ENCODE measurements at places on chromosomes 16 and 17. TPM values are rescaled to one million over a fixed set of nuclear protein-coding genes. Genes with fewer than 3 reads are reported as not detected.

- DNase-seq, result no peak
These were observed 40.7 kb upstream of the ANKFY1 start for GRCh38 chr17:4304417-4305027.

DNA sequence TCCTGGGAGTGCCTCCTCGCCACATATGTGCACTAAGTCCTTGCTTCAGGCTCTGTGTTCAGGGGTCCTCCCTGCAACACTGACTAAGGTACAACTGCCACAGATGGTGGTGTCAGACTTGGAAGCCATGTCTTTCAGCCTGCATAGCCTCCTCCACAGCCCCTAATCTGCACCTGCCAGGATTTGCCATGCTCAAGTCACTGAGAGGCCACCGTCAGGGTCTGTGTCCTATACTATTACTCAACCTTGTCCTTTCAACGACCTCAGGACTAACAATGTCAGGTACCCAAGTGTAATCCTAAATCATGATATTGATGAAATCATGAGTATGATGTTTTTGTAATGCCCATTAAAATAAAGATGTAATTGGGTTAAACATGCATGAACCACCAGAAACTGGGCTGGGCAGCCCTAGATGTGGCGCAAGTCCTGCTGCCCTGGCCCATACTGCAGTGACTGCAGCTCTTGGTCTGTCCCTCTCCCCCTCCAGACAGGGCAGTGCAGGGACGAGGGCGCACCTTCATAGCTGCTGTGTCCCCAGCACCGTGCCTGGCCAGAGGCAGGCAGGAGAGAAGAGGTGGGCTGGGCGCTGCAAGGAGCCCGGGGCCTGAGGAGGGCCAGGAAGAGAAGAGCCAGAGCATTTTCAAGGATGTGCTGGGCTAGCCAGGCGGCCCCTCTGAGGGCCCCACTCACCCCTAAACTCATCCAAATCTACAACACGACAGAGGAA is 198.0 kb downstream of the ZNF423 start:
- peak; percentile 21 for DNase-seq

- no peak for DNase-seq
These were observed 97.1 kb downstream of the TMEM100 start for GRCh38 chr17:55625521-55625920.

C1QTNF8 gene
- not detected for total RNA-seq

DNA sequence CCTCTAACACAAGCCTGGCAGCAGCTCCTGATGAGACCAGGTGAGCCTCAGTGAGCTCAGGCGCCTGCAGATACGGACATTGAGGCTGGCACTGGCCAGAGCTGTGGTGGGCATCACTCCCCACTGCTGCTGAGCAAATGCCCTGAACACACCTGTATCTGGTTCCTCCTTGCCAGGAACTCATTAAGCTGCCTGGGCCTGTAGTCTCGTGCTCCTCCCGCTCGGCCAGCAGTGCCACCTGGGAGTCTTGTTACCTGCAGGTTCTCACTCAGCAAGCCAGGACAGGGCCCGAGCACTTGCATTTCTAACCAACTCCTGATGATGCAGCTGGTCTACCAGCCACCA is 13.3 kb downstream of the EIF4A3 start:
- no peak for DNase-seq

- no peak for DNase-seq
These were observed 9.3 kb downstream of the TACO1 start for GRCh38 chr17:63609816-63610573.

- DNase-seq, result peak; percentile 84
These were observed at the start of gene MYLK3 for GRCh38 chr16:46747777-46748651. Gene MYLK3 (minus strand): TSS chr16:46748344. CDS start chr16:46748193, 151 bp downstream.

All from left ventricle myocardium superior (tissue), 1 donor.